ENCODE measurements at places on chromosomes 6 and 20.

- no peak for DNase-seq
Measured at GRCh38 chr6:34585108-34585507, 29.0 kb upstream of the SPDEF start.

- no peak for DNase-seq
Measured at GRCh38 chr6:168192901-168193815, 114.1 kb upstream of the FRMD1 start.

DNA sequence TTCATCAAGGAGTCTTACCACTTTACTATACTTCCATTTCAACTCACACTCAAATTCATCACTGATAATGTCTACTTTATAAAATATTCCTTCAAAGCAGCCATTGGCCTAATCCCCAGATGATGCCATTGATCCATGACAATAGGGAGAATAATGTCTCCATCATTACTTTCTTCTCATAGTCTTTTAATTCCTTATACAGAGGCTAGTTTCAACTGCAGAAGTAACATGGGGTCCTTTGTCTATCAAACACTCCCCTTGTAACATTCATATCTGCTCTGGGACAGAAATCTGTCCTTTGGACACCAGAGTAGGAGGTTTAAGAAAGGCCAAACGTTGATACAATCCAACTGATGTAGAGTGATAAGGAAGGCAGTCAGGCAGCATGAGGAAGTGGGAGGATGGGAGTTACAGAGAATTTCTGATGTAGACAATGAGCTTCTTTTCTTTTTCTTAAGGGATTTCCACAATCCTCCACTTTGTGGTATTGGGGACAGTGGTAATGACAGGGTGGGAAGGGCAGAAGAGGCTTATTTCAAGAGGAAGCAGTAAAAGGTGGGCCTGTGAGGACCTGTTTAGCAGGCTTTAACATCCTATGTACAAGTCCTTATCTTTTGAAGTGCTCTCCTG lies 18.9 kb upstream of the HLA-DOA start:
- DNase-seq, result no peak

DNA sequence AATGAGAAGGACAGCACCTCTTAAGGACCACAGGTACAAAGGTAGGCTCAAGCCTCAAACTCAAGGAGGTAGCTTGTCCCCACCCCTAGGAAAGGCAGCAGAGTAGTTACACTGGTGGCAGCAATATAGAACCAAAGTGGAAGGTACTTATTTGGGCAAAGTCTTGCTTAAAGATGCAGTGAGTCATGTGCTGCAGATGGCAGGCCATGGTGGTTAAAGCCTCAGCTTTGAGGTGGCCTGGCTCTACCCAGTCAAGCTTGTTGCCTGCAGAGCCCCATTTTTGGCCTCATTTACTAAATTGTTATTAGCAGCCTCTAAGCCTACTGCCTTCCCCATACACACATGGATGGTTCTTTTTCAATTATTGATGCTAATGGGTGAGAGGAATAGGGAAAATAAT lies 146.0 kb downstream of the ELOVL4 start:
- no peak for DNase-seq

Data from stimulated activated CD8-positive, alpha-beta memory T cell treated with anti-CD3 and anti-CD28 coated beads, Interleukin-4, amount 100 ng/mL, for 1 hour (primary cell).